ENCODE measurements at places on chromosomes 7 and 10.

GRCh38 chr7:131194070-131194865, 133.4 kb upstream of the MKLN1 start:
- DNase-seq: no peak

- no peak for DNase-seq
Measured at GRCh38 chr10:123408660-123409059, 254.5 kb downstream of the BUB3 start.

GRCh38 chr7:47762746-47763062, 180.8 kb upstream of the TNS3 start:
- no peak for DNase-seq

DNA sequence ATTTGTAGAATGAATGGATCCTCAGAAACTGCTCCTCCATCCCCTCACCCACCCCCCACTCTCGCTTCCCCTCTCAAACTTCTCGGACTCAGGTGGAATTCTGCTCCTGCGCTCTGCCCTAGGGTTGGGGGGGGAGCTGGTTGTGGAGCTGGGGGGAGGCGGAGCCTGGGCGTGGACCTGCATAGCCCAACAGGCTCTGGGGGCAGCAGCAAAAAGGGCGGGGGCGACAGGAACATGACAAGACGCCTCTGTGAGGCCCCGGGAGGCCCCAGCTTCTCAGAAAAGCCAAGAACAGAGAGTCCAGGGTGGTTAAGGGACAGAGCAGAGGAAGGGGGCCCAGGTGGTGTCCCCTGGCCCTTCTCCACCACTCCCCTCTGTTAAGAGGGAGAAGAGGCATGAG, 3.5 kb downstream of the TSC22D4 start:
- no peak for DNase-seq

GRCh38 chr10:7311218-7311849, 99.5 kb downstream of the SFMBT2 start:
- DNase-seq: no peak

- no peak for DNase-seq
Measured at GRCh38 chr10:94038024-94038423, 44.3 kb downstream of the PLCE1 start.

- DNase-seq: no peak
Measured at GRCh38 chr7:137667633-137668387, 179.0 kb downstream of the DGKI start.

GRCh38 chr10:90998733-90999511, 78.0 kb upstream of the ANKRD1 start:
- no peak for DNase-seq

DNA sequence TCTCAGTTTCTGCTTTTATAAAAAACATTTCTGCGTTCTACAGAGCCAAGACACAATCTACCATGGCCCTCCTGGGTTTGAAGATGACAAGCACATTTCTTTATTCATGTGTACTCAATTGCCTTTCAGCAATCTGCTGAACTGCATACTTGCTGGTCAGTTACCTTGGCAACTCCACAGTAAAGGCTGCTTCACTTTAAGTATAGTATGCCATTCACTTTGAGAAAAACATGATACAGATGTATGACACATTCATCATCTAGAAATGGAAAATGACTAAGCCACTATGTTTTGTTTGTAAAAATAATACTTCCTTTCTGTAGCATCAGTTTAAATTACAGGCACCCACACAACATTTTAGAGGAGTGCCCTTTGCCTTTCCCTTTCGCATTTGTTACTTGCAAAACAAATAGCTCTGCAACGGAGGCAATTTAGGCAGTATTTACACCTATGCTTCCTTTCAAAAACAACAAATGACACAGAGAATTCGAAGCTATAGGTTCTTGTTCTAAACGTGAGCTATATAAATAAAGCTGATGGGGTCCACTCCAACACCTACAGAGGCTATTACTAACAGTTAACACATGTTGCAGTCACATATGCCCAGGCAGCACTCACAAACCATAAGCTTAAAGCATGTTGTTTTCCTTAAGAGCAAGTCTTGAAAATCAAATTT, 23.5 kb downstream of the SGCE start:
- DNase-seq: no peak

GRCh38 chr10:76086761-76087639, 655.6 kb downstream of the LRMDA start:
- DNase-seq: peak; percentile 69

- no peak for DNase-seq
Measured at GRCh38 chr7:28418966-28419365, 6.6 kb downstream of the CREB5 start.

DNA sequence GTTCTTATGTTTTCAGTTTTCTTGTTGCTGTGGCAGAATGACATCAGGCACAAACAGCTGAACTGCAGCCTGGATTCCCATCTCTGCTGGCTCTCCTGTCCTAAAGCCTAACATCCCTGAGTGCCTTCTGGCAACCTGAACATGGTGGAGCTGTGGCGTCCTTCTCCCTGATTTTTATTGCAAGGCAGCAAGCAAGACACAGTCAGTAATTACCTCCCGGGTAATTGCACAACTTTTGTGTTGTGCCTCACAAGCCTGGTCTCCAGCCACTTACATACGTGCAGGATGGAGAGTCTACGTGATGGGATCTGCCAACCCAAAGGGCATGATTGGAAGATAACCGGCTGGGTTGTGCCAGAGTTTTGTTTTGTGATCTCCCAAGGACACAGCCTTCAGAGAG, 116.1 kb upstream of the PARD3 start:
- DNase-seq: no peak

DNA sequence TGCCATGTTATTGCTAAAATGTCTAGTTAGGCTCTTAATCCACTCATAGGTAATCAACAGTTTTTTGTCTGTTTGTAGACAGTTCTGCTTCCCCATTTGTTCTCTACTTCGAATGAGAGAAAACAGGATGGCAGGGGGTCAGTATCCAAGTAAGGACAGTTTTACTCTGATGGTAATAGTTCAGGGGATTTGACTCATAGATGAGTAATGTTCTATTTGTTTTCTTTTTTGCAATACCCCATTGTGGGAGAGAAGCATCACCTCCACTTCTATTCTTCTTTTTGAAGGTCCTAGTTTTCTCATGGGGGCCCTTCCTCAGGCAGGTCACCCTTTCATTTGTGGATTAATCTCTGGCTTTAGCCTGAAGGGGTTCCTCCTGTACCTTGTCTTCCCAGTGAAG, 13.9 kb downstream of the PCLO start:
- no peak for DNase-seq

DNA sequence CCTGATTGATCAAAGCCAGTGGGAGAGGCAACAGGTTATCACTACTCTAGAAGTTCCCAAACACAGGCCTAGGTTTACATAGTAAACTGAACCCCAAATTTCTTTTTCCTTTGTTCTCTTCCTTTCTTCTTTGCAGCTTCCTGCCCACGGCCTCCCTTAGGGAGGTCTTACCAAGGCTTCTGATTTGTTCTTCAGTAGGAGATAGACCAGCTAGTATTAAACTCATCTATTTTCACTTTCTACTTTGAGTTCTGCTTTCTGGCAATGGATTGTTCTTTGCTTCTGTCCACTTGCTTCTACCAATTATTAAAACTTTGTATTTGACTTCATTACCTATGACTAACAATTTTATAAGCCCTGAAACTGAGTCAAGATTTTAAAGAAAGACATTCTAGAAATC, 251.2 kb upstream of the FZD1 start:
- no peak for DNase-seq

- no peak for DNase-seq
Measured at GRCh38 chr7:94053532-94053931, 49.4 kb upstream of the BET1 start.

GRCh38 chr7:31785101-31785500, 98.1 kb downstream of the PPP1R17 start:
- DNase-seq: no peak
